H7 (cell line): ENCODE measurements at places on chromosomes 5 and 9.
A peak's percentile ranks its signal among the peaks of the same experiment; 100 is the strongest.

DNA sequence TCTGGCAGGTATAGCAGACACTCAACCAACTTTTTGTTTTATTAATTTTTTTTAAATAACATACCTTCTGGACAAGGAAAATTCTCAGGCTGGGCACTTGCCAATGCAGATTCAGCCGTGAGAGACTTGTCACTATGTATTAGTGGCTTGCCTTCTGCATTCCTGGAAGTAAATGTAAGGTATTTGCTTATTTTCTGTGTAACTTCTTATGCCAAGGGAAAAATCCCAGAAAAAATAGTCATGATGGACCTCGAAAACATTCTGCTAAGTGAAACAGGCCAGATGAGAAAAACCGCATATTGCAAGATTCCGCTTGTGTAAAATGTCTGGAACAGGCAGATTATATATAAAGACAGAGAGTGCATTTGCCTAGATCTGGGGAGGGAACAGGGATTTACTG, 260.3 kb upstream of the DAPK1 start:
- DNase-seq, result no peak

- DNase-seq, result no peak
Measured at GRCh38 chr5:4802044-4802443, 338.1 kb upstream of the ADAMTS16 start.

DNA sequence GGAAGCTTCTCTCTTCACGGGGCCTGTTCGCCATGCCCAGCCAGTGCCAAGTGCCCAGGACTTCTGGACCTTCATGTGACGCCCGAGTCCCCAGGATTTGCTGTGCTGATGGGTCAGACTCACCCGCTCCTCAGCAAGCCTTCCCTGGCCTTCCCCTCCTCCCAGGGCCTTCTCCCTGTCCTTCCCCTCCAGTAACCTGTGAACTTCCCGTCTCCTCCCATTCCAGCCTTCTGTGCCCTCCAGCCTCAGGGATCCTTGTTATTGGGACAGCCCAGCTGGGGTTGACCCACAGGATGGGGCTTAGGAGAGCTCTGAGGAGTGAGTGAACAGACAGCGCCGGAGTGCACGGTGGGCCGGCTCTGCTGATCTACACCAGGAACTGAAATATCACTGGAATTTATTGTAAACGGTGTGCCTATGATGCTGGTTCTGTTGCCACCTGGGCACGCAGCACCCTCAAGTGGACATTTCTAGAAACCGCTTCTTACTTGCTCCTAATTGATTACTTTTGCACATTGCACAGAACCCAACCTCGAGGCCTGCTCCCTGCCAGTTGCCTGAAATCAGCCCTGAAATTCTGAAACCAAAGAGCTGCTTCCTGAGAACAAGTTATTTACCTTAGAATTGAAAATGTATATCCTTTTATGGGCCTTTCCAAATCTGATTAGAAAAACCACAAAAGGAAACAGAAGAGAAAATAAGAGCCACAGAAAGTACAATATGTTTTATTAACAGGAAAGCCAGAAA, 1.5 kb downstream of the SPAAR start:
- DNase-seq, result peak; percentile 75

- DNase-seq, result no peak
Measured at GRCh38 chr5:142894749-142895148, 124.6 kb downstream of the ARHGAP26 start.

DNA sequence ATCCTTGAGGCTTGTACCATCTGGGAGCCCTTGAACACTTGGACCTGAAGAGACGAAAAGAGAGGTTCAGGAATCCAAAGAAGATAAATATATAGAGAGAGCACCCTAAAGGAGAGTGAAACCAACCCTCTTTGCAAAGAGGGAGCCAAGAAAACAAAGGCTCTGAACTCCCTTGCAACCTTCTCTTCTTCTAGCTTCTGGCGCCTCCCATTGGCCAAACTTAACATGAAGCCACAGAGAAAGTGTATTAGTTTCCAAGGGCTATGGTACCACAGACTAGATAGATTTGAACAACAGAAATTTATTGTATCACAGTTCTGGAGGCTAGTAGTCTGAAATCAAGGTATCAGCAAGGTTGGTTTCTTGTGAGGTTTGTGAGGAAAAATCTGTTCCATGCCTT, 175.1 kb downstream of the HCN1 start:
- peak; percentile 16 for DNase-seq
